ENCODE measurements at places on chromosomes 11 and 22. TPM values are rescaled to one million over a fixed set of nuclear protein-coding genes. Genes with fewer than 3 reads are reported as not detected.

Gene KDM4D
- total RNA-seq = 0.78 TPM

- no peak overlapping the region for H3K4me3 ChIP-seq
- no peaks in the 10 kb centered on the region for H3K27me3 ChIP-seq
- H3K27ac ChIP-seq = no peak overlapping the region
Measured at GRCh38 chr11:35540526-35540925, 15.1 kb upstream of the PAMR1 start.

DNA sequence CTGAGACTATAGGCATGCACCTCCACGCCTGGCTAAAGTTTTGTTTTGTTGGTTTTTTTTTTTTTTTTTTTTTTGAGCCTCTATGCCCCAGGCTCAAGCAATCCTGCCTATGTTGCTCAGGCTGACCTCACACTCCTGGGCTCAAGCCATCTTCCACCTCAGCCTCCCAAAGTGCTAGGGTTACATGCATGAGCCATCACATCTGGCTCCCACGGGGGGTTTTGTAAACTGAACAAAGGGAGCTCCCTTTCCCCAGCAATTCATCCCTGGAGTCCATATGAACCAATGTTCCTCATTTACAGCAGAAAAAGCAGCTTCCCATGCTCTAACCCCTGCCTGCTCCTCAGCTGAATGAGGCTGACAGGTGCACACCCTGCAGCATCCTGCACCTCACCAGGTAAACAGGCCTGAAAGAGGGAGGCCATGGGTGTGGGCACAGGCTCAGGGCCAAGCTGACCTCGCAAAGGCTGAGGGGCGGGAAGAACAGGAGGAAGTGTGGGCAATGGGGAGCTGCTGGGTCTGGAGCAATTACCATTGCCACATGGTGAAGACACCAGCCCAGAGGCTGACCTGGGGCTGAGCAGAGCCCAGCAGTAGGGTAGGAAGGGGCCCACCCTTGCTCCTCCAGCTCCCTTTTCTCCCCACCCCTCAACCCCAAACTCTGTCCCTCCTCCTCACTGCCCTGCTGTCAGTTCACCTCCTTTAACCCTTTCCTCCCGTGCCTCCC lies 58.2 kb downstream of the RBX1 start:
- H3K27me3 ChIP-seq = no peaks in the 10 kb centered on the region
- no peak for DNase-seq
- H3K4me1 ChIP-seq = no peaks in the 10 kb centered on the region
- no peak overlapping the region for H3K27ac ChIP-seq

DNA sequence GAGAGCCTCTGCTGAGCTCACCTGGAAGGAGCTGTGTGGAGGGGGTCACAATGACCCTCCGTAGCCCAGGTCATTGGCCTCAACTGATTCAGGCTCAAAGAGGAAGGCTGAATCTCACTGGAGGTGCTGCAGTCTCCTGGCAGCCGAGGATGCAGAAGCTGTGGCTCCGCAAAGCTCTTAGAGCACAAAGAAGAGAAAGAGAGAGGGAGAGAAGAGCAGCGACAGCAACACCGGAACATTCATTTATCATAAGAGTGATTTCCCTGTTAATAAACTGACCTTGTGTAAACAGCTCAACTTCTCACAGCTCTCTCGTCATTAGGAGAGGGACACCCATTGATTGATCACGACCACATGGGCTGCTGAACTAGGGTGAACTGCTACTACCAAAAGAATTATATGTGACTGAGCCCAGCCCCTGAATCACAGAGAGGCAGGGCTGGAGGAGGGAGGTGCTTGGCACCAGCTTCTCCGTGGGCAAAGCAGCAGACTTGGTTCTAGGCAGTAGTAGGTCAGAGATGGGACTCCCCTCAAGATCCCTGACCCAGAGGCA lies 281.7 kb downstream of the NXPE2 start:
- no peaks in the 10 kb centered on the region for H3K27me3 ChIP-seq
- no peaks in the 10 kb centered on the region for H3K4me1 ChIP-seq
- DNase-seq = peak; percentile 39
- no peaks in the 10 kb centered on the region for H3K36me3 ChIP-seq
- peak overlapping the region; percentile 15 for H3K27ac ChIP-seq

DNA sequence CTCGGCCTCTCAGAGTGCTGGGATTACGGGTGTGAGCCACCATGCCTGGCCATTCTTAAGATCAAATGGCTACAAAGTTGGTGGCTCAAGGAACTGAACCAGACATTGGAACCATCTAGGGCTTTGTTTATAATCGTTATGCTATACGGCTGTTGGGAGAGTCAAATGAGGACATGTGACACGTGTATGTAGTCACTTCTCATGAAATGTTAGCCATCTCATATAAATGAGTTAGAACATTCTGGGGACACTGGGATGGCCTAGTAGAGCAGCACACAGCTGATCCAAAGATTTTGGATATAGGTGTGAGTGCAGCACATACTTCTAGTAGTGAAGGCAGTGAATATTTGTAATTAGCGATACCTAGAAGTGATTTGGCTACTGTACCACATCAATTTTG lies 6.6 kb upstream of the RBM4 start:
- H3K36me3 ChIP-seq = no peaks in the 10 kb centered on the region
- no peak overlapping the region for H3K27ac ChIP-seq
- no peak overlapping the region for H3K4me3 ChIP-seq
- no peaks in the 10 kb centered on the region for H3K27me3 ChIP-seq

- no peak overlapping the region for H3K27ac ChIP-seq
- no peaks in the 10 kb centered on the region for H3K27me3 ChIP-seq
- H3K4me3 ChIP-seq = no peak overlapping the region
- H3K4me1 ChIP-seq = no peaks in the 10 kb centered on the region
- no peaks in the 10 kb centered on the region for H3K36me3 ChIP-seq
Measured at GRCh38 chr11:3962406-3962840, 107.0 kb downstream of the STIM1 start.

- no peak overlapping the region for H3K4me3 ChIP-seq
- H3K27ac ChIP-seq = no peak overlapping the region
- DNase-seq = no peak
- H3K4me1 ChIP-seq = peaks cover 15% of the 10 kb centered on the region
- H3K36me3 ChIP-seq = no peaks in the 10 kb centered on the region
Measured at GRCh38 chr11:113781682-113782081, 2.1 kb downstream of the CLDN25 start.

Gene APOA5
- not detected for total RNA-seq

GRCh38 chr11:359181-359714 lies 10.1 kb upstream of the B4GALNT4 start:
- H3K4me3 ChIP-seq = no peak overlapping the region
- H3K36me3 ChIP-seq = no peaks in the 10 kb centered on the region
- no peak overlapping the region for H3K27ac ChIP-seq
- H3K4me1 ChIP-seq = peaks cover 13% of the 10 kb centered on the region
- DNase-seq = no peak

Gene OR52B2
- total RNA-seq = not detected

DNA sequence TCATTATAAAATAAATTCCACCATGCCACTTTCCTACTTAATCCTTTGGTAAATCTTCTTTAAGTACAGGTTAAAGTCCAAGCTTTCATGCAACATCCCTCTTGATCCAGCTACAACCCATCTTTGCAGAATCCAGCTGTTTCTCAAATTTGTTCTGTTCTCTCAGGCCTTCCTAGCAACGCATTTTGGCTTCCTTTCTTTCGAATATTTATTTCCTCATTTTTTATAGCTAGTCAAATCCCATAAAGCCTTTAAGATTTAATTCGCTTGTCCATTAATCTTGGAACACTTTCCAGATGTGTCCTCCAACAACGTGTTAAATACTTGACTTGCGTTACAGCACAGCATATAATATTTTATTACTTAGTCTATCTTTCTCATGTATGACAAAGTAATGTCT lies 600.1 kb upstream of the CHORDC1 start:
- H3K4me1 ChIP-seq = no peaks in the 10 kb centered on the region
- H3K27ac ChIP-seq = no peak overlapping the region
- no peaks in the 10 kb centered on the region for H3K36me3 ChIP-seq
- no peaks in the 10 kb centered on the region for H3K27me3 ChIP-seq

DNA sequence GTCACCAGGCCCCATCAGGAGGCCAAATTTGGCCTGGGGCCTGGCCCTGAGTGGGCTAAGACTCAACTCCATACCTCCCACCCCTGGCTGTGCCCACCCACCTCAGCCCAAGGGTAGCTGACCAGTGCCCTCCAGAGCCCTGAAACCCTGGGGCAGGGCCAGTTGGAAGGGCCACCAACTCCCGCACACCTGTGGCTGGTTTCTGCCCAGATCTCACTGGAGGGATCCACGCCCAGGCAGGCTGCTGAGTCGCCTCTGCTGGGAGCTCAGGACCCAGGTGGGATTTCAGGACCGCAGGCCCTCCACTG lies 8.9 kb upstream of the PIM3 start:
- no peak for DNase-seq
- peak overlapping the region; percentile 99 for H3K27ac ChIP-seq
- H3K4me1 ChIP-seq = peaks cover 98% of the 10 kb centered on the region
- no peaks in the 10 kb centered on the region for H3K36me3 ChIP-seq

DNA sequence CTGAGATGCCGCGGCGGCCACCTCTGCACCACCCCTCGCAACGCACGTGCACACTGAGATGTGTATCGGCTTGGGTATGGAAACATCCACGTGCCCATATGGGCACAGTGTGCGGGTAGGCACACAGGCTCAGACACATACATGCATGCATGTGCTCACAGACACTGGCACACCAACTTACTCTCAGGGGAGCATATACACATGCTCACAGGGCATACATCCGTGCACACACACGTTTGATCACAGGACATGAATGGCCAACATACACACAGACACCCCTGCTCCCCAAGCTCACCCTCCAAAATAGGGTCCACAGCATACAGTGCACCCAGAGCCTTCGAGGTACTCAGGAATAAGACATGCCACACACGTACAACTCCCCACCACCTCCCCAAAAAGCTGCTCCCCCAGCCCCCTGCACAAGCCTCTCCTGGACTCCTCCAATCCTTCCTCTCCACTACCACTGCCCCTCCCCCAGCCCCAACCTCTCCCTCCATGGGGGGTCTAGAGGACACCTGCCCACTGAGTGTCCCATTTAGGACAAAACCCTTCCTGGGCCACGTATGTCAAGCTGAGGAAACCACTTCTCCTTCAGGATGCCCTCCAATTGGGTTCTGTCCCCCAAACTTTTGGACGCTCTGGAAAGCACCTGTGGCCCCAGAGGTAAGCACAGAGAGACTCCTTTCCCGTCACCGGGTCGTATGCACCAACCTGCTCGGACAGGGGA lies 53.1 kb downstream of the SLC22A12 start:
- H3K27ac ChIP-seq = no peak overlapping the region
- no peak for DNase-seq
- H3K4me1 ChIP-seq = peaks cover 6% of the 10 kb centered on the region
- H3K36me3 ChIP-seq = no peaks in the 10 kb centered on the region
- H3K27me3 ChIP-seq = no peaks in the 10 kb centered on the region

DNA sequence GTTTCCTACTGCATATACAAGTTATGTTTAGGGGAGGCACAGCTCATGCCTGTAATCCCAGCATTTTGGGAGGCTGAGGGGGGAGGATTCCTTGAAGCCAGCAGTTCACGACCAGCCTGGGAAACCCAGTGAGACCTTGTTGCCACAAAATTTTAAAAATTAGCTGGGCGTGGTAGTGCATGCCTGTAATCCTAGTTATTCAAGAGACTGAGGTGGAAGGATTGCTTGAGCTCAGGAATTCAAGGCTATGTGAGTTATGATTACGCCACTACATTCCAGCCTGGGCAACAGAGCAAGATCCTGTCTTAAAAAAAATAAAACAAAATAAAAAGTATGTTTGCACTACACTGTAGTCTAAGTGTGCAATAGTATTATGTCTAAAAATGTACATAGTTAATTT lies 108.8 kb upstream of the TEAD1 start:
- no peaks in the 10 kb centered on the region for H3K27me3 ChIP-seq
- H3K27ac ChIP-seq = no peak overlapping the region
- H3K4me1 ChIP-seq = no peaks in the 10 kb centered on the region
- H3K4me3 ChIP-seq = no peak overlapping the region
- H3K36me3 ChIP-seq = no peaks in the 10 kb centered on the region
- no peak for DNase-seq

Gene OR9Q2
- not detected for total RNA-seq

GRCh38 chr11:73556966-73557365 lies 40.9 kb downstream of the FAM168A start:
- H3K4me1 ChIP-seq = peaks cover 4% of the 10 kb centered on the region
- H3K4me3 ChIP-seq = no peak overlapping the region
- no peak overlapping the region for H3K27ac ChIP-seq
- no peaks in the 10 kb centered on the region for H3K36me3 ChIP-seq
- no peak for DNase-seq

DNA sequence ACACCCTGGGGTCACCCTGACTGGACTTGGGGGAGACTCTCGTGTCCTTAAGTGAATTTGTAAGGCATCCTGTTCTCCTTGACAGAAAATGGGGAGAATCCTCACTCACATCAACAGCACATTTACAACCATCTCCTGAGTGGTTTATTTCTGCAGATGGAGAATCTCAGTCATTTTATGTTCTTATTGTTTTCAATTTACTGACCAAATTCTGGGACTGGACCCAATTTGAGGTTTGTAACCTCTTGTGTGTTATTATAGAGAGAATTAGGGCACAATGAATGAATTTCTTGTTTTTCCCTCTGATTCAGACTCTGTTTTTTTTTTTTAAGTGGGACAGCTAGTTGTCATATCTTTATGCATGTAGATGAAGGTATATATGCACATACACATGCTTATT lies 104.9 kb downstream of the ADAMTS15 start:
- no peaks in the 10 kb centered on the region for H3K36me3 ChIP-seq
- no peak overlapping the region for H3K27ac ChIP-seq
- DNase-seq = no peak
- H3K4me3 ChIP-seq = no peak overlapping the region

- no peak overlapping the region for H3K4me3 ChIP-seq
- DNase-seq = no peak
- H3K4me1 ChIP-seq = peaks cover 9% of the 10 kb centered on the region
- H3K27me3 ChIP-seq = no peaks in the 10 kb centered on the region
- H3K36me3 ChIP-seq = no peaks in the 10 kb centered on the region
Measured at GRCh38 chr11:16787035-16787742, 48.7 kb downstream of the C11orf58 start.

- H3K36me3 ChIP-seq = peaks cover 7% of the 10 kb centered on the region
- no peak overlapping the region for H3K4me3 ChIP-seq
- DNase-seq = peak; percentile 27
- no peaks in the 10 kb centered on the region for H3K4me1 ChIP-seq
Measured at GRCh38 chr22:49768951-49769690, 58.6 kb downstream of the BRD1 start.

DNA sequence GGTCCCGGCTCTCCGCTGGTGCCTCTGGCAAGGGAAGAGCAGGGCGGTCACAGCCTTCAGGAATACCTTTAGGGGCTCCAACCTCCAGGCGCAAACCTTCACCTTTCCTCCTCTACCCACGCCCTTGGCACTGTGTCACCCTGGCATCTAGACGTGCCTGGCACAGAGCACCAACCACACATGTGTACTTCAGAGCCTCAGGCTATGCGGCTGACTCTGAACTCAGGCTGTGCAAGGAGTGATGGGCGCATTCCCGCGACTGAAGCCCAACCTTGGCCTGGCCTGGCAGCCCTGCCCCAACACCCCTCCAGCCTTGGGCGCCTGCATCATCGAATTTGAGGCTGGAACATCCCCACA lies 11.4 kb downstream of the SCARF2 start:
- no peaks in the 10 kb centered on the region for H3K36me3 ChIP-seq
- no peak for DNase-seq
- H3K27ac ChIP-seq = no peak overlapping the region

Gene RIBC2
- total RNA-seq = not detected

- no peak overlapping the region for H3K27ac ChIP-seq
- H3K27me3 ChIP-seq = no peaks in the 10 kb centered on the region
- H3K4me3 ChIP-seq = no peak overlapping the region
- H3K4me1 ChIP-seq = peaks cover 12% of the 10 kb centered on the region
- peaks cover 6% of the 10 kb centered on the region for H3K36me3 ChIP-seq
Measured at GRCh38 chr11:19947537-19948114, 212.6 kb downstream of the DBX1 start.
